ENCODE measurements at places on chromosomes 5 and 9.

- no peak for DNase-seq
Observed at GRCh38 chr5:13804336-13804735, 140.2 kb downstream of the DNAH5 start.

- DNase-seq: no peak
Observed at GRCh38 chr5:44332285-44332971, 56.8 kb downstream of the FGF10 start.

DNA sequence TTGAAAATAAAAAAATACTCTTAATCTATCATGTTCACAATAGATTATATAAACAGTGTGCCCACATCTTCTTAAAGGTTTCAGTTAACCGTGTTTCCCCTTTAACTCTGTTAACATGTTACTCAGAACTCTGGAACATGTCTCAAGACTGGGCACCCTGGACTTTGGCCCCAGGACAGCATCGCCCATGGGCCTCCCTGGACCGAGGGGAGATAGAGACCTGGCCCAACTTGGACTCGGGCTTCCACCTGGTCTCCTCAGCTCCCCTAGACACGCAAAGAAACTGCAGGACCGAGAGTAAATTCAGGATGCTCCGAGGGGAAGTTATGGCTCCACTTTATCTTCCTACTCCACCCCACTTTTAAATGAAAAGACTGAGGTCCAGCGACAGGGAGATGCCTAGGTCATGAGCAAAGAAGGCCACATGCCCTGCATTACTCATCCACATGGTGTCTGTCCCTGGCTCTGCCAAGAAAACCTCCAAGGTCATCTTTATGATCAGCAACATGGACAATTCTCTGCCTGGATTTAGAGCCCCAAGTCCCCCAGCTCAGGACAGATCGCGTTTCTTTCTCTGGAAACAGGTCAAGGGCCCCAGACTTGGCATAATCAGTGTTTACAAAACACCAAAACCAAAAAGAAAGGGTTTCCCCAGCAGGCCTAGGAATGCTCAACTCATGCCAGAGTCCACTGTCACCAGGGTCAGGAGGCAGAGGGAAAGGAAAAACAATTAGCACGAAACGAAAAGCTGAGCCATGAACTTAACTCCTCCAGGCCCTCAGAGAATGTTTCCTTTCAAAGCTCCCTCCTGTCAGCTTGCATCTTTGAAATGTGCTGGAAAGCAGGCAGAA lies 17.4 kb downstream of the GPX3 start:
- DNase-seq: no peak

- DNase-seq: no peak
Observed at GRCh38 chr9:121876658-121877271, 216.3 kb downstream of the TTLL11 start.

- DNase-seq: no peak
Observed at GRCh38 chr9:121976751-121977150, 116.4 kb downstream of the TTLL11 start.

DNA sequence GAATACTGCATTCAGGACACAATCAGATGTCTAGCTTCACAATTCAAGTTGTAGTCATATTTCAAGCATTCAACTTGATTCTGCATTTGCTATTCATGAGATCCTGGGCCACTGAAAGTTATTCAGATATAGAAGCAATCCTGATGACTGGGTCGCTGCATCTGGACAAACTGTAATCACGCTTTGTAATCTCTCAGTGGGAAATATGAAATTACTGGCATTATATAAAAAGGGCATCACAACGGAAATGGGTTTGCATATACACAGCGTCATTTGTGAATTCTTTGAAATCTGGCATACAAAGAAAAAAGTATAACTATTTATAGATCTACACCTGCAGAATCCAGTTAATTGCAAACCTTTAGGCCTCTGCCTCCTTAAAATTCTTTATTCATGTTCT lies 102.2 kb downstream of the PARP8 start:
- DNase-seq: no peak

DNA sequence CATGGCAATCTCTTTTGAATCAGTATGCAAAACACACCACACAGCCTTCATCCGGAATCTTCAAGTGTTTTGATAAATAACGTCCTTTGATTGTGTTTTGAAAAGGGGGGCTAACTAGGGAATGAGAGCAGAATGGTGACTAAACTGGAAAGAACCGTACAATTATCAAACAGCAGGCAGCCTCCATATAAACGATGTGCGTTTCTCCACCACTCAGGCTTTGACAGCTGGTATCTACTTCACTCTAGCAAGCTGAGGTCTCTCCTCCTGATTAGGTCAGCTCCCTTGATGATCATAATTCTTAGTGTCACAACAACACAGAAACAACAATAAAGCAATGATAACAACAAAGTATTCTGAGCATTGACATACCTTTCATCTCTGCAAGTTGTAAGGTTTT lies 465.9 kb downstream of the TUSC1 start:
- DNase-seq: no peak

- no peak for DNase-seq
Observed at GRCh38 chr9:14303100-14303499, 10.8 kb downstream of the NFIB start.

DNA sequence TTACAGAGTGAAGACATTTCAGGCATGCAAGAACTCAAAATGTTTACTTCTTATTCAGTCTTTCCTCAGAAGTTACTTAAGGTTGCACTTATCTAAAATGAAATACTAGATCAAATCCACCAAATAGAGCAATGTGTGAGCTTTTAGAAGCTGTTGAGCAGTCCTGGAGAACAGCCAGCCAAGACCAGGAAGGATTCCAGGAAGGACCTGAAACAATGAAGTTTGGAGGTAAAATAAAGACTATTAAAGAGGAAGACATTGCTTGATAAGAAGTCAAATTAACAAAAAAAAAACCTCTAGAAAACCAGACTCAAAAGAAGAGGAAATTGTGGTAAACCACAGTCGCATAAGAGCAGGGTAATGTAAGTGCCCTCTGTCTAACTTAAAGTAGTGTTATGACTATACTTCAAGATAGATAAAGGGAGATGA lies 156.2 kb upstream of the S1PR3 start:
- no peak for DNase-seq

All from activated CD4-positive, alpha-beta T cell treated with anti-CD3 and anti-CD28 coated beads for 1 hour (primary cell).